ENCODE measurements at places on chromosomes 5 and 9.

DNA sequence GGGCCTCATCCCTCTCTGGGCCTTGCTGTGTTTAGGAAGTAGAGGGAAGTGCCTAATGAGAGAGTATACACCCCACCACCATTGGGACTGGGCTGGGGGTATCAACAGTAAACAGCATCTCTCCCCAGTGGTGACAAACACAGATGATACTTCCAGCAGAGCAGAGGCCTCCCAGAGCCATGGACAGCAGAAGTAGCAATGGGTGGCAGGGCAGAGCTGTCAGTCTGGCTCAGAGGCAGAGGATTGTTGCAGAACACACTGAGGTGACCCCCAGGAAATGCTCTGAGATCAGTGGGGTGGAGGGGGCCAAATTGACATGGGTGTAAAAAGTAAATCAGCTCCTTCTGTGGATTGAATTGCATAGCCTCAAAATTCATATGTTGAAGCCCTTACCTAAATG, 12.1 kb upstream of the P4HA2 start:
- DNase-seq = no peak

- peak; percentile 15 for DNase-seq
Measured at GRCh38 chr9:107177243-107177839, 105.7 kb upstream of the RAD23B start.

DNA sequence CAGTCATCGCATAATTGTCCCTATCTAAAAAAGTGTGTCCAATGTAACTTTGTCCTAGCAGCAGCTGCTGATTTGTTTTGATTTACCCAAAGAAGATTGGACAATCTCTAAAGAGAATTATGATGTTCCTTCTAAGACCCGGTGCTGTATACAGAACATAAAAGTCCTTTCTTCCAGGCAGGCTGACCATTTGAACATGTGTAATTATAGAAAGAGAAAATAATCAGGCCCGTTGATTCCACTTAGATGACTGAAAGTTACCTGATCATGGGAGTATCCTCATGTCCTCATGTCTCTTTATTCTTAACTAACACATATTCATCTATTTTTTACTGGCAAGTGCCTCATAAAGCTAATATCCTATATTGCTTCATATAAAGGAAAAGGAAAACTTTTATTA, 164.1 kb upstream of the MRPS30 start:
- no peak for DNase-seq

DNA sequence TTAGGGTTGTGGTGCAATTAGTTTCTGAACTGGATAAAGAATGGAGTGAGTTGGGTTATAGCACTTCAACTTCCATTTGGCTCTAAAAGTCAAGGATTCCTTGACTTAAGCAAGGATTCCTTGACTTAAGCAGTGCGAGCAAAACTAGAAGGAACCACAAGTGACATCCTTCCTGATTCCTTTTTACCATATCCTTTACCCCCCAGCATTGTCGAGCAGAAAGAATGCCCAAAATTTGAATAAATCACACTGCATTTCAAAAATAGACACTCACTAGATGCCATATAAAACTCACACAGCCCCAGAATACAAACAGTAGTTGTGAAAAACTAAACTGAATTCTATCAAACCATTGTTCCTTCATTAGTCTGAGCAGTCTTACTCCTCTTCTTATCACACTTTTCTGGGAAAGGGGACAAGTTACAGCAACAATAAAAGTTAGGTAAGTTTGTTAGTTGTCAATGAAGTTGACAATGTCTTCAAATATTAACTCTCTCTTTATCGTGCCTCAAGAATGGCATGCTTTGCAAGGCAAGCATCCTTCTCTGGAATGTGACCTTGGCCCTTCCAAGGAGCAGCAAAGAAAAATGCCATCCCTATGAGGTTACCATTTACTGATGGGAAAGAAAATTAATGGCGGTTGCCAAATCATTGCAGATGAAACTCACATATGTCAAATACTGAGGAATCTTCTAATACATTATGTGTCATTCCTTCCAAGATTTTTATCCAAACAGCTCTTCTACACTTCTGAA, 273.3 kb upstream of the ANKRD55 start:
- peak; percentile 91 for DNase-seq

GRCh38 chr9:121275781-121276658, 8.1 kb downstream of the GSN start:
- no peak for DNase-seq

GRCh38 chr5:73496984-73497457, 1.2 kb upstream of the BTF3 start:
- peak; percentile 66 for DNase-seq

DNA sequence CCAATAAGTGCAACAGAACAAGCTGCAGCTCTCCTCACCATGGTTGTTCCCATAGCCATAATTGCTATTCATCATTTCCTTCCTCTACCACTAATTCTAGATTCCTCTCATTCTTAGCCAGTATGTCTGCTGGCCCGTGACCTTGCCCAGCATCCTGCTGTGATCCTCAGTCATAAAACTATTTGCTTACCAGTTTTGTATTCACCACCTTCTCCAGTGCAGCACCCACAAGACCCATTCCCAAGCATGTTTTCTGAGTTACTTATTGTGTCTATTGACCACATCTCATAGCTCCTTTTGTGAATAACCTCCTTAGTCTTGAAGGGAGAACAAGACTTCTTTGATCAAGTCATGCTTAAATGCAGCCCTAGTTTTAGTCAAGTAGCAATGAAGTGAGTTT, 488.0 kb upstream of the CTNND2 start:
- DNase-seq = no peak

DNA sequence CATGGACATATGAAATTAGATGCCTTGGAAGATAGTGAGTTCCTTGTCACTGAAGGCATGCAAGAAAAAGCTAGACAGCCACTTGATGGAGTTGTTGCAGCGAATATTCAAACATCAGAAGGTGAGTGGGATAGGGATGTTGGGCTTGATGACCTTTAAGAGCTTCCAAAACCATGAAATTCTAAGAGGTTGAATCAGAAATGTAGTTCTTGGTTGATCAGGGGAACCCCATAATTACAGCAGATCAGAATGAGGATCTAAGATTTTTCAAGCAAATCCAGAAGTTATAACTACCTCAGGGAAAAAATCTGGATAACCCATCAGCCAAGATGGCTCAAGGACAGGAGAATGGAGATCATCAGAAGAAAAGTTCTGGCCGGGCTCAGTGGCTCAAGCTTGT, 244.3 kb upstream of the NR4A3 start:
- DNase-seq = no peak

DNA sequence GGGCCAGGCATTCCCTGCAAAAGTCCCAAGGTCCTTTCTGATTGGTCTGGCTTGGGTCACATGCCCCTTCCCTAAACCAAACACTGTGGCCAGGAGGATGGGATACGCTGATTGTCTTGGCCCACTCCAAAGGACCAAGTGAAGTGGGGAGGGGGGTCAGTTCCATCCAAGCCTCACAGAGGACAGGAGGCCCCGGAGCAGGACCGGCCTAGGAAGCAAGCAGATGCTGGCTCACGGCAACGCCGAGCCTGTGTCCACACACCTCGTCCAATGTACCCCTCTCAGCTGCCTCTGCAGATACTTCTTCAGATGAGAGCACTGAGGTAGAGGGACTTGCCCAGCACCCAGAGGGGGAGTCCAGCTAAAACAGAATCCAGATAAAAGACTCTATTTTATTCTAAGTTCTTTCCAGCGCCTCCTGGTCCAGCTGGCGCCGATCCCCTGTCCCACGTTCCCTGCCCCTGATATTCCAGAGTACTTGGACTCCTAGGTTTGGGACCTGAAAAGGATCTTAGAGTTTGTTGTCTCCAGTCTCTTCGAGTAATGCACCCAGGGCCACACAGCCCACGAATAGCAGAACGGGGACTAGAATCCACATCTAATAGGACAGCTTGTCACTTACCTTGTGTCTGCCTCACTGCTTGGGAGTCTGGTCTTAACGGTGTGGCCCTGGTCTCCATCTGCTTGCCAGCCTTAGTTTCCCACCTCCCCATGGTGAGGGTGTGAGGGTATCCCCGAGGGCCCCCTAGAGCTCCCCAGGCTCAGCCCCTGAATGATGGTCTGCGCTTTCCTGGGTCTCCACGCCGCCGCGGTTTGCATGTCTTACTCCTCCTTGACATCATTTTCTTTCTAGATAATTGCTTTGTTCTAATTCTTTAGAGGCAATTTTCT, 72.4 kb upstream of the UNC5A start:
- DNase-seq = no peak

DNA sequence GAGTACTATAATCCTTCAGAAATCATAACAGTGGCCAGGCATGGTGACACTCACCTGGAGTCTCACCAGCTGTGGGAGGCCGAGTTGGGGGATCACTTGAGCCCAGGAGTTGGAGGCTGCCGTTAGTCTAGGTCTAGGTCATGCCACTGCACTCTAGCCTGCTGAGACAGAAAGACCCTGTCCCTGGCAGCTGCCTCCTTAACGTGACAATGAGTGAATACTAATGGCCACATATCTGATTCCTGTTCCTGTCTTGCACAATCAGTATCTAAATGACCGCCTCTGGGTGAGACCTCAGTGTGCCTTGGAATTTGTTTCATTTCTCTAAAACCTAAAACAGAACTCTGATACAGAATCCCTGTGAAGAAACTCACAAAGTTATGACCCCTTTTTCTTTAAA, 131.0 kb upstream of the DAB2 start:
- no peak for DNase-seq

- peak; percentile 63 for DNase-seq
Measured at GRCh38 chr9:21317956-21318923, 13.1 kb upstream of the IFNA5 start.

DNA sequence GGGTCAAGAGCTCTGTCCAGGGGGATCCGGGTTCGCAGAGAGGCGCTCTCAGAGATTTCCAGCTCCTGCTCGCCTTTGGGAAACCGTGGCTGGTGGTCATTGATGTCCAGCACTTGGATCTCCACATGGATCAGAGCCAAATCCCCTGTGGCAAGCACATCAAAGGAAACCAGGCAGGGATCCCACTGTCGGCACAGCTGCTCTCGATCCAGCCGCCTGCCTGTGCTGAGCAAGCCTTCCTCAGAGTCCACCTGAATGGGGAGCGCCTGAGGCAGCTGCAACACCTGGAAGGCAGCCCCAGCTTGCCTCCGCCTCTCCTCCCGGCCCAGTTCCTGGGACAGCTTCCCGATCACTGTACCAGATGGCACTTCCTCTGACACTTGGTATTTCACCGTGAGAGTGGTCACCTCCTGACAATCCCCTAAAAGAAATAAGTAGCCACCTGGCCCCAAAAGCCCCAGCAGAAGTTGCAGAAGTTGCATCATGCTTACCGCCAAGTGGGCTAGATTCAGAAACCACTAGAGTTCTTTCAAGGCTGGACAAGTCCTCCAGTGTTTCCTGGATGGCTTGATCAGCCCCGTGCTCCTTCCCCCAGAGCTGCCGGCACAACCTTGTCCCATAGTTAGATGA, 520 bp downstream of the PCDH12 start:
- DNase-seq = no peak

- DNase-seq = no peak
Measured at GRCh38 chr5:39892708-39893107, 467.9 kb upstream of the DAB2 start.

DNA sequence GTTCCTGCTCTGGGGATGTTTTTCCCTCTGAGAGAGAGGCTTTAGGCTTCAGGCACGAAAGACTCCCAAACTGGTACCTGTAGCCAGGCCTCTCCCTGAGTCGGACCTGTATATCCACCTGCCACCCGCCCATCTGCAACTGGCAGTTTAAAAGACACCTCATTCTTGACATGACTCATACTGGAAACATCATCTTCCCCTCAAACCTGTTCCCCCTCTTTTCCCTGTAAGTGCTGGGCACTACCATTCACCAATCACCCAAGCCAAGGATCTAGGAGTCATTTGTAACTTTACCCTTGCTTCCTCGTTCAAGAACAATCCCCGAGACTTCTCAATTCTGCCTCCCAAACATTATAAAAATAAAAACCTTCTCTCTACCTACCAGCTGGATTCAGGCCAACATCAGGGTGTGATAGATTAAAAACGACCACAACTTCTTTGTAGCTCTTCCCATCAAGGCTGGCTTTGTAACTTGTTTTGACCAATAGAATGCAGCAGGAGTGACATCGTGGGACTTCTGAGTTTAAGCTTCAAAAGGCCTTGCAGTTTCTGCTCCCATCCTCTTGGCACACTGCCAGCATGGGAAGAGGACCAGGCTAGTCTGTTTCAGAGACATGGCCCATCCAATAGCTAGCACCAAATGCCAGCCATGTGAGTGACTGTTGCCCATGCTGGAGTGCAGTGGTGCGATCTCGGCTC, 1.8 kb upstream of the WDR31 start:
- no peak for DNase-seq

- DNase-seq = no peak
Measured at GRCh38 chr5:3303777-3304176, 291.9 kb upstream of the IRX1 start.

- no peak for DNase-seq
Measured at GRCh38 chr5:134450374-134450773, 38.7 kb upstream of the CDKN2AIPNL start.

- no peak for DNase-seq
Measured at GRCh38 chr5:76528547-76529331, 94.5 kb downstream of the F2RL2 start.

DNA sequence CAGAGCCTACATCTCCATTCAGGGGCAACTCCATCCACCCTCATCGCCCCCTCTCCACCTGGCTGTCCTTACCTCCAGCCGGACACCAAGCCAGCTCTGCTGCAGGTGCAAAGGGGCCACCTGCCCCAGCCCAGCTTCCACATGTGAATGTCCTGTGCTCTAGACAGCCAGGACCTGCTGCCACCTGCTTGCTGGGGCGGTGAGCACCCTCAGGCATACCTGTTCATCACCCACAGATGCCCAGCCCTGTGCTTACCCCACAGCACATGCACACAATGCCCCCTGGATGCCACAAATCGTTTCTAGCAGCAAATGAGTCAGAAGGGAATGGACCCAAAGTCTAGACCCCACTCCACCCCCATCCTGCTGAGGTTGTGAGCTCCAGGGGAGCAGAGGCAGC, 13.3 kb upstream of the NKD2 start:
- DNase-seq = no peak

DNA sequence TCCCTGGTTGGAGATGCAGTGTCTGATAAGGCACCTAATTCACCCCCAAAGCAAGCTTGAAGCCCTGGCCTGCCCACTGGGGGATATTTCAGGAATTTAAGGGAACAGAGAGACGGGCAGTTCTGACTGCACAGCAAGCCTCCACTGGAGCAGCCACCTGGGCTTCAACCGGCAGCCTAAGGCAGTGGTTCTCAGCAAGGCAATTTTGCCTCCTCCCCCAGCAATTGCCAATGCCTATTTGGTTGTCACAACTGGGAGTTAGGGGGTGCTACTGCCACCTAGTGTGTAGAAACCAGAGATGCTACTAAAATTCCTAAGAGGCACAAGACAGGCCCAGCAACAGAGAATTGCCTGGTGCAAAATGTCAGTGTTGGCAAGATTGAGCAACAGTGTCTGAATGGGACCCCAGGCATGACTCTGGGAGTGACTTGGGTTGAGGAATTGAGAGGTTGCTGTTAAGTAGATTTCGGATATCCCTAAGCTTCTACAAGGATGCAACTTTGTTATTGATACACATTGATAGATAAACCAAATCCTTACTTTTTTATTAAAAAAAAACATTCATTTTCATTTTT, 58.7 kb upstream of the CTSL start:
- no peak for DNase-seq
